ENCODE measurements at places on chromosomes 2 and 18. TPM values are rescaled to one million over a fixed set of nuclear protein-coding genes. Genes with fewer than 3 reads are reported as not detected.
A peak's percentile ranks its signal among the peaks of the same experiment; 100 is the strongest.

Gene IGFBP5
- polyA plus RNA-seq, result 251 TPM

- DNase-seq, result no peak
These were observed 75.1 kb downstream of the CTAGE1 start for GRCh38 chr18:22342625-22343024.

Gene SEPTIN10
- polyA plus RNA-seq, result 128 TPM

DNA sequence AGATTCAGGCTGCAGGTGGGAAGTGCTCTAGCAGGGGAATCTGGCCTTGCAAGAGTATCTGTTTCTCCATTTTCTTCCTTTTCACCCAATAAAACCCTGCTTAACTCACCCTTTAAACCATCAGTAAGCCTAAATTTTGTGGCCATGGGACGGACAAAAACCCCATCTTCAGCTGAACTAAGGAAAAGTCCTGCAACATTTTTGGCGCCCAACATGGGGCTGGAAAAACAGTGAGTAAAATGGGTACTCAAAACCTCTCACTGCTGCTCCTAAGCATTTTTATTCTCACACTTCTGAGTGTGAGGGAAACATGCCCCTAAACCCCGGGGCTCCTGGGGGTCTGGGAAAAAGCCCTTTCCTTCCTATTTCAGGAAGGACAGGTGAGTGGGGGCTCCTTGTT is 414.3 kb downstream of the ZNF804A start:
- peak; percentile 0 for DNase-seq

GRCh38 chr2:61335187-61335586 is 135.7 kb downstream of the USP34 start:
- no peak for DNase-seq

DNA sequence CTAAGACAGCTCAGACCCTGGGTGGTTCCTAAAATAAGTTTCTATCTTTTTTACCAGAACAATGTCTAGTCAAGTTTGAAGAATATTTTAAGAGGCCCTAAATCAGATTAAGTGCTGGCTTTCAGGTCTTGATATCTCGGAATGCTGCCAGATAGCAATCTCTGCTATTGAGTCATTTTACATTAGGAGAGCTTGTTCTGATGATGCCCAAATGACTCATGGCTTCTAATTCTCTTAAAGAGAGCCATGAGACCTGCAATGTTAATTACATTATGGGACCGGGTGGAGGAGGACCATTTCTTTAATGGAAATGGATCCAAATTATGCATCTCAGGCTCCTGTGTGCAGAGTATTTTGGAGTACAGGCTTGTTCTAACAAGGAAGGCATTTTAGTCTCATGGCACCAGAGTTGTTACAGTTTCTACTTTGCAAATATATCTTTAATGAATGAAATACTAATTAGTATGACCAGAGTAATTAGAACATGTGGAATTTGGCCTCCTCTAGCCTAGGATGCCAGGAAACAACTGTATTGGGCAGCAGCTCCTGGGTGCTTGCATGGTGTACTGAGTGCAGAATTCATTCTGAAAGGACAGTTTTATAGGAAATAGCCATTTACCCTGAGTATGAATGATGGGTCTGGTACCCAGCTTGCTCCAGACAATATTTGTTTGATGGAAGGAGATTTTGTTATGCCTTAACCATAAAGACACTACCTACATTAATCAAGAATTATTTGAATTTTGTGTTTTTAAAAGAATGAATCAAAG is 94.0 kb upstream of the SULT1C3 start:
- DNase-seq, result no peak

DNA sequence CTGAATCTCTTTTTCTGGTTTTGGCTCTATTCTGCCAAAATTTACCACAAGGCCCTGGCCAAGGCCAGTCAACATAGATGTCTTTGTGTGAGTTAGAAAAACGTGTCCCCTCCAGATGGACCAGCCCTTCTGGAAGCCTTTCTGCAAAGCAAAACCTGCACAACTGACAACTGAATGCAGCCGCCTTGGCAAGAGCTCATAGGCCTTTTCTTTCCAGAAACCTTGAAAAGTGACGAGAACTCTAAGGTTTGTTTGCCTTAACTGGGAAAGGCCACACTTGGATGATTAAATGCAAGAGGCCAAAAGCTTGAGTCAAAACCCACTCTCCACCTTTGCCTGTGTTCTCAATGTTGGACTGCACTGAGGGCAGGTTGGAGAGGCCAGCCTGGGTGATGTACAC is 103.9 kb downstream of the COLEC12 start:
- no peak for DNase-seq

DNA sequence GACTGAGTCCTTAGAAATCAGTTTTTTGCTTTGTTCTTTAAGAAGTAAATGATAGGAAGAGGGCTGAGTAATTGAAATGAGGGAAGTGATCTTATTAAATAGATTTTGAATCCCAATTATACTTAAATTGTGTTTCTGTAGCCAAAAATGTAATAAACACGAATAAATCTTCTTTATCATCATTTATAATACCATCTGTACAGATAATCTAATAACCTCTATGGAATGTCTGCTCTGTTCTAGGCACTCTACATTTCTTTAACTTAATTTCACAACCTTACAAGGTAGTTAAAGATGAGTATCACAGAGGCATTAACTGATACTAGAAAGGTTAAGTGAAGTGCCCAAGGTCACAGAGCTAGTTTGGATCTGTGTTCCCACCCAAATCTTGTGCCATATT is 14.3 kb upstream of the SCN2A start:
- no peak for DNase-seq

Gene GCKR
- polyA plus RNA-seq, result 0.10 TPM

GRCh38 chr18:8264861-8265411 is 344.3 kb upstream of the RAB12 start:
- peak; percentile 54 for DNase-seq

DNA sequence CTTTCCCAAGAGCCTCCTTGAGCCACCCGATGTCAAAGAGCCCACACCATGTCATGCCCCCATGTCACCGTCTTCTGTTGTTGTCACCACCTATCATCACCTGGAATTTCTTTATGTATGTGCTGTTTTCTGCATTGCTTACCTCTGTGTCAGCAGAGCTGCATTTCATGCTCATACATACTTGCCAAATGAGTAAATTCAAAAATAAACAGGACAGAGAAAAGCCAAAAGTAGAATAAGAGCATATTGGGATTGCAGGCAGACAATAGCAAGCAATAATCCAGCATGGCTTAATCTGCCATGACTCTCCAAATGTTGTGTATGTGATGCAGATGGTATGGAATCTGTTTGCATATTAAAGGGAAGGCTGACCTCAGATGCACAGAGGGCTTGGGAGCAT is 15.3 kb upstream of the RGPD4 start:
- no peak for DNase-seq

GRCh38 chr2:236210536-236210935 is 42.4 kb upstream of the GBX2 start:
- peak; percentile 6 for DNase-seq

GRCh38 chr2:24926602-24927252 is 6.7 kb upstream of the ADCY3 start:
- DNase-seq, result no peak

DNA sequence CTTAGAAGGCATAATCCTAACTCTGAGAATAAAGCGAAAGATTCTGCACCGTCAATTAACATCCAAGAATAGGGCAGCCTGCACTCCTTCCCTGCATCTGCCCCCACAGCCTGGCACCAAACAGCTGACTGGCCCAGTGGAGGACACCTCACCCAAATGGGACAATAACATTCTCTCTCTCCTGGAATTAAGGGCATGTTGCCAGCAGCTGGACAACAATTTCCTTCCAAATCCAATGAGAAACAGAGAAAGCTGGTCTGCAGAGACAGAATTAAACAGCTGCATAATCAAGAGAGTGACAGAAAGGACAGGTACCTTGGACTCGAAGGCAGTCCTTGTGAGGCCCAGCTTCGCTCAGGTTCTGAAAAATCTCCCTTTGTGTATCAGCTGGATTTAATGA is 15.0 kb downstream of the COX7A2L start:
- DNase-seq, result no peak

- DNase-seq, result no peak
These were observed 195.9 kb downstream of the NEDD4L start for GRCh38 chr18:58239879-58240278.

GRCh38 chr2:138335036-138335435 is 166.5 kb upstream of the SPOPL start:
- no peak for DNase-seq

DNA sequence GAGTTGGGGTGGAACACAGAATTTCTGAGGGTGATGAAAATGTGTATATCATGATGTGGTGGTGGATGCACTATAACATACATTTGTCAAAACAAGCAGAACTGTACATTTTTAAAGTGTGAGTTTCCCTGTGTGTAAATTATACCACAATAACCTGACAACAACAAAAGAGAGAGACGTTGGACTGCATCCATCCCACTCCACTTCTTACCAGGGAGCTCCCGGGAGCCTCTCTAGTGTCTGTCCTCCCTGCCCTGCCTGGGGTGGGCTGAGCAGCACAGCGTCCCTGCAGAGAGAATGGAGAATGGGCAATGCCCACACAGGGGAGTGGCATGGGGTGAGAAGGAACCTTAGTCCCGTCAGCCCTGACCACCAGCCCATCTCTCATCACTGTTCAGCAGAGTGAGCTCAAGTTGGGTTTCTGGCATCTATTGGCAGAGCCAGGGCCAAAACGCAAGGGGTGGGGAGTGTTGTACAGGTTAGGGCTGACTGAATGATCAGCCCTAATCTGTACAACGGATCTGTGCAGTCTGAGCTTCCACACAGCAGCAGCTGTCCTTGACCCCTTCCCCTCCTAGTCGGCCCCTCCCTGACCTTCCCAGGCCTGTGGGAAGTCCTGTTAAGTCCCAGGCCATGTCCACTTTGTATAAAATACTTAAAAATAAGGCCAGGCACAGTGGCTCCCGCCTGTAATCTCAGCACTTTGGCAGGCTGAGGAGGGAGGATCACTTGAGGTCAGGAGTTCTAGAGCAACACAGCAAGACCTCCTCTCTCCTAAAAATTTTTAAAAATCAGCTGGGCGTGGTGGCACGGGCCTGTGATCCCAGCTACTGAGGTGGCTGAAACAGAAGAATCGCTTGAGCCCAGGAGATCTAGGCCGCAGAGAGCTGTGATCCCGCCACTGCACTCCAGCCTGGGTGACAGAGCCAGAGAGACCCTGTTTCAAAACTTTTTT is 3.3 kb upstream of the PROC start:
- no peak for DNase-seq

GRCh38 chr2:175914846-175915245 is 87.2 kb downstream of the LNPK start:
- DNase-seq, result no peak

Gene RNF152
- 13.0 TPM for polyA plus RNA-seq

- no peak for DNase-seq
These were observed 16.0 kb downstream of the ARID5A start for GRCh38 chr2:96552315-96553175.

DNA sequence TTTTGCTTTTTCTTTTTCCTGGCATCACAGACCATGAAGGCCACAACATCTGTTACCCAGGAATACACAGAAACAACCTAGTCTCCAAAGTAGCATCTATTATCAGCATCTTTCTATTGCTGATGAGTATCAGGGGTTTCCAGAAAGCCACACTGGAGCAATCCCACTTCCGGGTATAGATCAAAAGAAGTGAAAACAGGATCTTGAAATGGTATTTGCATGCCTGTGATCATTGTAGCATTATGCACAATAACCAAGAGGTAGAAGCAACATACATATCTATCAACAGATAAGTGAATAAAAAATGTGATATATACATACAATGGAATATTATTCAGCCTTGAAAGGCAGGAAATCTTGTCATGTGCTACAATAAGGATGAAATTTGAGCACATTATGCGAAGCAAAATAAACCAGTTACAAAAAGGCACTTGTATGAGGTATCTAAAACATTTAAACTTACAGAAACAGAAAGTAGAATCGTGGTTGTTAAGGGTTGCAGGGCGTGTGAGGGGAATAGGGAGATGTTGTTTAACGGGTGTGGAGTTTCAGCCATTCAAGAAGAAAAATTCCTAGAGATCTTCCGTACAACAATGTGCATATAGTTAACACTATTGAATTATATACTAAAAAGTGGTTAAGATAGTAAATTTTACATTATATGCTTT is 115.1 kb downstream of the KCNE4 start:
- no peak for DNase-seq

DNA sequence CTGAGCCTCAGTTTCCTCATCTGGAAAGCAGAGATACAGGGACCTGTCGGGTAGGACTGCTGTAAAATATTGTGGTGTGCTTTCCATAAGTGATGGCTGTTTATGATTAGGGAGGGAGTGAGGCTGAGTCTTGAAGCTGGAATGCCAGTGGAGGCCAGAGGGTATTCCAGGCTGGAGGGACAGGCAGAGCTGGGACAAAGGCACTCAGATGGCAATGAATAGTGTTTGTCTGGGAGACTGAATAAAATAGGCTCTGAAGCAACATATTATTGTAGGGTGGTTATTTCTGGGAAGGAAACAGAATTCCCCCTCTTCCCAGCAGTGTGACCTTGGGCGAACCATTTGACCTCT is 120.7 kb downstream of the INHBB start:
- DNase-seq, result no peak

Gene PTPRN
- 0.27 TPM for polyA plus RNA-seq

Gene ALPP
- not detected for polyA plus RNA-seq

GRCh38 chr2:64716569-64716968 is 62.9 kb upstream of the SERTAD2 start:
- no peak for DNase-seq

- no peak for DNase-seq
These were observed 4.8 kb upstream of the ITPRIPL1 start for GRCh38 chr2:96320326-96320725.

DNA sequence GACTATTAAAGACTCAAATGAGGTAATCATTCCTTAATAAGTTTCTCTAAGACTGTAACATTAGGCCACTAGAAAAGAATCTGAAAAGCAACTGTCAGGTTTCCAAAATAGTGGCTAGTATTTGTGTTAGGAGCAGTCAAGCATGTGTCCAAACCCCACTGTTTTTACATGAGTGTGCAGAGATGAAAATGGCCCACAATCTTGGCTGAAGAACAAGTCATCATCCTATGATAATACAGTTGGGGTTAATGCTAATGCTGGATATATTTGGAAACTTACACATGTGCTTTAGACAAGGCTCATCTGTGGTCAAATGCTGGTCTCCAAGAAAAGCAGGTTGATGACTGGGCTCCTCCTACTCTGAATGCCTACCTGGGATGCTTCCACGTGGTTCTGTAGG is 73.6 kb downstream of the MAIP1 start:
- DNase-seq, result no peak

- no peak for DNase-seq
These were observed 161.1 kb downstream of the LTBP1 start for GRCh38 chr2:33107690-33108482.

Gene KCNS3
- polyA plus RNA-seq, result 9.2 TPM
